ENCODE measurements at places on chromosomes 4 and X.

DNA sequence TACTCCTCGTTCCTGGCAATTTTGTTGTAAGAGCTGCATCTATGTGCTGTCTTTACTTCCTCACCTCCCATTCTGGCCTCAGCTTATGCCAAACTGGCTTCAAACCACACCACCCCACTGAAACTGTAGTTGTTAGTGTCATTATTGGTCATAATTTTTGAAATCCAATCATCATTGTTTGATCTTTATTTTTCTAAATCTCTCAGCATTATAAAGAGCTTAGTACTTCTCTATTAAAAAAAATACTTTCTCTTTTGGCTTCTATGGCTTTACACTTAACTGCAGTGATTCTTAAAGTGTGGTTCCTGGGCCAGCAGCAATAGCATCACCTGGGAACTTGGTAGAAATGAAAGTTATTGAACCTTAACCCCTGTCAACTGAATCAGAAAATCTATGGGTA is 83.5 kb upstream of the GRPR start:
- no peak for DNase-seq

DNA sequence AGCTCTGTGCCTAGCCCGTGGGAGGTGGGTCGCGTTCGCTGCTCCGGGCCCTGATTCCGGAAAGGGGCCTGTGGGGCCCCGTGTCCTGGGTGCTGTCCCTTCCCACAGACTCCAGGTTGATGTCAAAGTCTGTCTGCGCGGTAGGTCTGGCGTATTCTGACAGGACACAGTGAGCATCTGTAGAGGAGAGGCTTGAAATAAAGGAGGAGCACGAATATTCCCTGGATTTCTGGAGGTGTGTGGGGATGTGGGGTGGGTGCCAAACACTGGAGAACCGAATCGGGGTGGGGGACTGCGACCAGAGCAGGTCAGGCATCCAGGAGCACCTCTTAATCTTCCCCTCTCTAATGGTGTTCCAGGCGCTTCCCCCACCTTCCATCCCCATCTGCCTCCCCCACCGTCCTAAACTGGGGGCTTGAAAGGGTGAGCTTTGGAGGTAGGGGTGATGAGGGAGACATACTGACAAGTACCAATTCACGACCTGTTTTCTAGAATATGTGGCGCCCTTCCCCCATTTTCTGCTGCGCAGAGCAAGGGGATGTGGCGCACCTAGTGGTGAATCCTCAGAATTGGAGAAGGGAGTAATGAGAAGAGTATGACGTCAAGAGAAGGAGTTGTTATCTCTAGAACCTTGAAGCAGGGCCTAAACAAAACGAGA is 877 bp downstream of the GPRASP1 start:
- no peak for DNase-seq

DNA sequence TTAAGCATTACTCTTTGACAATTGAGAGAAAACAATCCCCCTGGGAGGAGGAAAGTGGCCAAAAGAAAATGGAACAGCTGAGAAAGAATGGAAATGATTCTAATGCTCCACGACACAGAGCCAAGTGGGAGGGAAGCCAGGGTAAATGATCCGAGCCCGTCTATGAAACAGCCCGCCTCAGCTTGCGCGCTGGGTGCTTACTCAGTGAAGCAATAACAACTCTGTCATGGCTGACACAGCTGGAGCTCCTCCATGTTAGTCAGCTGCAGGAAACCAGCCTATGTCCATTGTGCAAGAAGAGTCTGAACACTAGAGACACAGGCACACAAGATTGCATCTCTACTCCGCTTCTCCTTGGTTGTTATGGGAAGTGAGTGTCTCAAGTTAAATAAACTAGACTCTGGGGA is 19.3 kb downstream of the NOA1 start:
- no peak for DNase-seq

GRCh38 chrX:12162420-12162819 is 24.1 kb downstream of the FRMPD4 start:
- DNase-seq, result no peak

DNA sequence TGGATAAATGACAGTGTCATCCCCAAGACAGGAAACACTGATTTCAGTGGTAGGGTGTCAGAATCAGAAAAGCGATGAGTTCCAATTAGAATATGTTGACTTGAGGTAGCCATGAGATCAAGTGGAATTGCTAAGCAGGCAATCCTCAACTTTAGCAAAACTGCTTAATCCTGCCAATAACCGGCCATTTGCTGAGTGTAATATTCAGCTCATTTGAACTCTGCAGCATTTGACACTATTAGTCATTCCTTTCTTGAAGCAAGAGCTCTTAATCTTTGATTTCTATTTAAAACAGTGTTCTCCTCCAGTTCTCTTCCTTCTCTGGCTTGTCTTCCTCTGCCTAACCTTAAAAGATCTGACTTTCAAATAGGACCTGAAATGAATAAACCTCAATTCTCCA is 68.7 kb upstream of the DCLK2 start:
- no peak for DNase-seq

- DNase-seq, result no peak
These were observed 14.9 kb upstream of the LOC101059915 start for GRCh38 chrX:71652405-71652804.

- DNase-seq, result no peak
These were observed 61.6 kb downstream of the SAT1 start for GRCh38 chrX:23844502-23845138.

DNA sequence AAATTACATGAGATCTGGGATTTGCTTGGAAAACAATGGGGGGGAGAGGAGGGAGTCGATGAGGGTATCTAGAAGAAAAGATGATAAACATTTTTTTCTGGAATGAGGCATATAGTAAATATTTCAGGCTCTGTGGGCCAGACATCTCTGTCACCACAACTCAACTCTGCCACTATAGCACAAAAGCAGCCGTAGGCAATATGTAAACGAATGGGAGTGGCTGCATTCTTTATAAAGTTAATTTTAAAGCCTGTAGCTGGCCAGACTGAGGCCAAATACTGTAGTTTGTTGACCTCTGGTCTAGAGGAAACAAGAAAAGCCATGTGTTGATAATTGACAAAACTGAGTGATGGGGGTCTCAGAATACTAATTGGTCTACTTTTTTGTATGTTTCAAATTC is 14.1 kb upstream of the TCEANC start:
- no peak for DNase-seq

- no peak for DNase-seq
These were observed 41.4 kb downstream of the CLCN3 start for GRCh38 chr4:169661761-169662160.

GRCh38 chrX:11269996-11270395 is 23.2 kb upstream of the AMELX start:
- no peak for DNase-seq

GRCh38 chr4:39062094-39062769 is at the start of gene KLHL5:
KLHL5 (plus strand) TSS chr4:39062232; CDS start chr4:39062653, 421 bp downstream.
- peak; percentile 59 for DNase-seq

All from iPS DF 19.7 (cell line).